NCI-H1048 (cell line): ENCODE measurements at places on chromosomes 2 and 18.
A peak's percentile ranks its signal among the peaks of the same experiment; 100 is the strongest.

DNA sequence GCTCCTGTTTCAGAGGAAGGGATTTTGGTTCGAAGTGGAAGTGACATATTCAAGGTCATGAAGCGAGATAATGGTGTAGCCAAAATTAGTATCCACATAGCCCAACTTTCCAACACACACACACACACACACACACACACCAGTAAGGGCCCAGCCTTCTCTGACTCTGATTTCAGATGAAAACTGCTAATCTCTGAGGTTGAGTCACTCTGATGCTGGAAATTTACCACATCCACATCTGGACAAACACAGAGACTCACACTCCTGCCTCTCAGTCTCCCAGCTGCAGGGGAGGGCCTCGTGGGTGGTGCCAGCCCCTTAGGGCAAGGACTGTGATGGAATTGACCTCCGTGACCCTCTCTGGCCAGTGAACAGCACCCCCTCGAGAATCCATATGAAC lies 29.0 kb upstream of the SLC35F6 start:
- DNase-seq = no peak

- DNase-seq = no peak
Observed at GRCh38 chr2:46269001-46269400, 28.2 kb upstream of the EPAS1 start.

DNA sequence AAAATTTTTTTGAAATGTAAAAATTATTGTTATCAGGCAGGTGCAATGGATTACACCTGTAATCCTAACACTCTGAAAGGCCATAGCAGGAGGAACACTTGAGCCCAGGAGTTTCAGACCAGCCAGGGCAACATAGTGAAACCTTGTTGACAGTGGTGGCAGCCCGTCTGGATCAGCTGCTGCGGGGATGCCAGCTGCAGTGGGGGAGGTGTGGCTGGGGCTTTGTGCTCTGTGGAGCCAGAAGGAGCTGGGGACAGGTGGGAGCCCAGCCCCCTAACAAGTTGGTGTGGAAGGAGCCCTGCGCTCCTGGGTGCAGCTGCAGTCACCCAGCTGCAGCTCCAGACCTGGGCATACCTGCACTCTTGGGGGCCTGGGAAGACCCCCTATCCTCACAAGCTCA lies 182.4 kb upstream of the MC4R start:
- no peak for DNase-seq

- DNase-seq = no peak
Observed at GRCh38 chr2:46521215-46521683, 41.9 kb downstream of the TMEM247 start.

DNA sequence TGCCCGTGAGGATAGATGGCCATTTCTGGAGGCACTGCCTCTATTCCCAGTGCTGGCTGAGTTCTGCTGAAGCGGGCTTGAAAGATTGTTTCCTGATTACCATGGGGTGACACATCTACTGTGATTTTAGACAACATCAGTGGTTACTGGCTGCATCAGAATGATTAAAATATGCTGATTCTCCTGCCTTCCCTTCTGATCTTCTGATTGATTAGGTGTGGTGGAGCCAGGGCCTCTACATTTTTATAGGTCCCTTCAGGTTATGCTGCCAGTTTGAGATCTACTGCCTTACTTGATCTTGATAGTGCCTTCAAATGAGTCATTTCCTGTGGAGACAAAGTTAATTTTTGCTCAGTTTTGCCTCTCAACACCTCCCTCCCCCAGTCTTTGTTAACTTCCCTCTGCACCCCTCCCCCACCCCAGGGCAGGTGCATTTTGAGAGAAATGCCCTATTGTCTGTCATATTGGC lies 31.6 kb upstream of the SNORC start:
- DNase-seq = no peak

GRCh38 chr2:162006337-162006736 lies 67.7 kb downstream of the DPP4 start:
- DNase-seq = no peak

GRCh38 chr18:21315741-21316197 lies 73.7 kb downstream of the GREB1L start:
- no peak for DNase-seq

- DNase-seq = no peak
Observed at GRCh38 chr2:110800611-110801402, 68.4 kb downstream of the ACOXL start.

DNA sequence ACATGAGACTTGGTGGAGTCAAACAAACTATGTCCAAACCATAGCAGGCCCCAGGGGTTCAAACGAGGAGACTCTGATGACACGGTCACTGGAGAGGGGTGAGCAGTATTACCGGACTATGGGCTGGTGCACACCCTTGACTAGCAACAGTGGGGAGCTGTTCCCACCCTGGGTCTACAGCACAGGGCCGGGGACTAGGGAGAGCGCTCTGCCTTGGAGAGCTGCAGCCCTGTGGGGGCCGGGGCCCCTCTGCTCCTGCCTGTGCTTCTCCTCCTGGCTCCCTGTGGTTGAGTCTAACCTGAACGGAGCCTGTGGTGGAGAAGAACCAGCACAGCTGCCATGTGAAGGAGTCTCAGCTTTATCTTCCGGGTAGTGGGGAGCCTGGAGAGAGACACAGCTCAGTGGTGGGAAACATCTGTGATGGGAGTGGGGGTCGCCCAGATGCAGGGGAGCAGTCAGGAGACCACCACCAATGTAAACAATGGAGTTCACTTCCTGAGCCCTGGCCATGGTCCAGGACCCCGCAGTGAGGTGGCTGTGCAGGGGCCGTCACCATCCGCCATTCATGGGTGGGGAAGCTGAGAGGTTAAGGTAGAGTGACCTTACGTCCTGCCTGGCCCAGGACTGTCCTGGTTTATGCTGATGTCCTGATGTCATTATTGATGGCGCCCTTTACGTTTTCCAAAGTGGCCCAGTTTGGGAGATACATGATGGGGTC lies 195.7 kb upstream of the TWIST2 start:
- DNase-seq = no peak

GRCh38 chr18:79903071-79903635 lies 48.3 kb downstream of the SLC66A2 start:
- no peak for DNase-seq

GRCh38 chr2:102061286-102061699 lies 69.5 kb downstream of the IL1R2 start:
- DNase-seq = no peak

GRCh38 chr2:29423061-29423666 lies 307.9 kb downstream of the CLIP4 start:
- no peak for DNase-seq

GRCh38 chr18:57437766-57438671 lies 2.8 kb downstream of the ONECUT2 start:
- peak; percentile 51 for DNase-seq

- DNase-seq = no peak
Observed at GRCh38 chr2:101330253-101330933, 21.9 kb upstream of the RNF149 start.

DNA sequence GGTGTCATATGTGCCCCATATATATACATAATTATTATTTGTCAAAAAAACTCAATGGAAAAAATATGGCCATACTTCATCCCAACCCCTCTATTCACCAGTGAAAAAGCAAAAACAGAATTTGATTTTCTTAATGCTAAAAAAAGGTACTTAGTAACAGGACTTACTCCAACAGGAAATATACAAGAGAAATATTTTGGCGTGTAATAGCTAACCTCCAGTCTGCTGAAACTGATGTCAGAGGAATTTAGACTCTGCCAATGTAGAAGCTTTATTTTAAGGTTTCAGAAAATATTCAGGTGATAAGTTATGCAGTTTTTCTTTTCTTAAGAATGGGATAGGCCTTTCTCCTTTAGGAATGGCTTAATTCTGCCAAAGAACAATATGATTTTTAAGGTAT lies 72.6 kb downstream of the TMEFF2 start:
- DNase-seq = no peak

DNA sequence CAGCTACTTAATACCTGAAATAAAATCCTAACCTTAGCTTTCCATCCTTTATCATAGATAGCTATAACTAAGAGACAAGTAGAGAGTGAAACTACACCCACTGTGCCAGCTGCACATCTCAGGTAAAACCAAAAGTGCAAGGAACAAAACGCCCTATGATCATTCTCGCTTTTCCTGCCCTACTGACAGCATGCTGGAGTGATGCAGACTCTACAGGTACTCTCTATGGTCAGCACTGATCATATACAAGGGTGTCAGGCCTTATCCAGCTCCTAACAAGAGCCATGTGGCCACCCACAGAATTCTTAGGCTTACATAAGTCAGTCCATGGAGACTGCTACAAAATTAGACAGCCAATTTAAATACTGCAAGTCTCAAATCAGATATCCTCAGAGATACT lies 45.6 kb downstream of the REV1 start:
- no peak for DNase-seq

DNA sequence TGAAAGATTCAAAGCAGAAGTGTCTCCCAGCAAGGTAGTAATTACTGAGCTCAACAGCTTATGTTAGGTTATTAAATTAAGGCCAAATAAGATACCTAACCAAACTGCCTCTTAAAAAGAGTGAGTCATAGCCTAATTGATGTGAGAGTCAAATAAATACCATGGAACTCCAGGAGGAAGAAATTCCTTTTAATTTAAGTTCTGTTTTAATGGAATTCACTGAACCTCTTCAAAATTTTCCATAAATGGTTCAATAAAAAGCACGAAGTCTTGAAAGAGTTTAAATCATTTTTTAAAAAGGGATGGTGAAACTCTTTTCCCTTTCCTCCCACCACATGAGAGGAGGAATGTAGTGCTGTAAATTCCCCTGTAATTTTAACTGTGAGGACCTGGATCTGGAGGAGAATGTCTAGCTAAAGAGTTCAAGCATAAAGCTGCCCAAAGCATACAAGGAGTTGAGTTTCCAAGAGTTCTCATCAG lies 180.8 kb upstream of the MMADHC start:
- no peak for DNase-seq

DNA sequence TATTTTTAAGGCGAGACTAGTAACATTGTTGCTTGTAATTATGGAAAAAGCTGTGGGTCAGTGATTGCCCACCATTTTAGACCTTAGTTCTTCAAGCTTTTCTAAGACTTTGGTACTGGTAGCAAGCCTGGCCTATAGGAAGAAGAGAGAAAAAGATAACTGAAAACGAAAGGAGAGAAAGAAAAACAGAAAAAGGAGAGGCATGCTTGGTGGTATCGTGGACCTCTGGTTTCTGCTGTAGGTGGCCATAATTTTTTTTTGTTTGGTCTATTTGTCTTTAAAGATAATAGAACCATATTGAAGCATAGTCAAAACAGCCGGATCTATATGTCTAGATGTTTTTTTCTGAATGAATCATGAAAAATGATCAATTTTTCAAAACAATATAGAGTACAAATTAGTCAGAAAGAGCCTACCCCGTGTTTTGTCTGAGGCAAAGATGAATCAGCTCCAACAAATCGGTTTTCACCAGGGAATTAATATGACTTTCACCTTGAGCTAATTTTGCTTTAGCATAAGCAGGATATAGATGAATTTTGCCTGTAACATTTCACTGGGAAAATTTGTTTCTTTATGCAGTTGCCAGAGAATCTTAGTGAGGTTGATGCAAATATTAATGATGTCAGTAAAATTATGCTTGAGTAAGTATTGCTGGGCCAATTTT lies 45.7 kb downstream of the CCDC85A start:
- DNase-seq = no peak

- no peak for DNase-seq
Observed at GRCh38 chr2:222964376-222965031, 87.5 kb upstream of the KCNE4 start.

DNA sequence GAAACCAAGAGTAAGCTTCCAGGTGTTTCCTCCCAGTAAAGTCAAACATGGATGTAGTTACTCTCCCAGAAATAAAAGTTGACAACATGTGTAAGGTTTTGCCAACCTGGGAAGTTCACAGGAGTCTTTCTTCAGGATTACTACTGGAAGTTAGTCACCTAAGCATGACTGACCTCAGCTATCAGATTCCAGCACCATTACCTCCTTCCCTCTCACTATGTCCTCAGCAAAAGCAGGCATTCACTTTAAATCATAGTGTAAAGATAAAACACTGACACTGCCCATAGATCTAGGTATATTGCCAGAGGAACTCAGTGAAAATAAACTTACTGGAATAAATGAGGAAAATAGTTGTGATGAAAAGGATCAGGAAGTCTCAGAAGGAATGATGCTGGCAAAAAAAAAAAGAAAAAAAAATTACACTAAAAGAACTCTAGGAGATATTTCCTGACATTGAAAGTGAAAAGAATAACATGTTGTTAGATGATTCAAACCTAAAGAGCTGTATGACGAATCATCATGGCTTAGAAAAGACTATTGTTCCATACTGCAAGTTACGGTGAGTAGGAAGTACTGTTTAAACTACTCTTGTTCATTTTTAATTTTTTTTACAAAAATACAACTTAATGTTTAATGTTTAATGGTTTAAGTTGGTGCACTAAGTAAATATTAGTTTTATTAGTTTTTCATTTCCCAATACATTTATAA lies 484.5 kb upstream of the ZNF804A start:
- DNase-seq = no peak

DNA sequence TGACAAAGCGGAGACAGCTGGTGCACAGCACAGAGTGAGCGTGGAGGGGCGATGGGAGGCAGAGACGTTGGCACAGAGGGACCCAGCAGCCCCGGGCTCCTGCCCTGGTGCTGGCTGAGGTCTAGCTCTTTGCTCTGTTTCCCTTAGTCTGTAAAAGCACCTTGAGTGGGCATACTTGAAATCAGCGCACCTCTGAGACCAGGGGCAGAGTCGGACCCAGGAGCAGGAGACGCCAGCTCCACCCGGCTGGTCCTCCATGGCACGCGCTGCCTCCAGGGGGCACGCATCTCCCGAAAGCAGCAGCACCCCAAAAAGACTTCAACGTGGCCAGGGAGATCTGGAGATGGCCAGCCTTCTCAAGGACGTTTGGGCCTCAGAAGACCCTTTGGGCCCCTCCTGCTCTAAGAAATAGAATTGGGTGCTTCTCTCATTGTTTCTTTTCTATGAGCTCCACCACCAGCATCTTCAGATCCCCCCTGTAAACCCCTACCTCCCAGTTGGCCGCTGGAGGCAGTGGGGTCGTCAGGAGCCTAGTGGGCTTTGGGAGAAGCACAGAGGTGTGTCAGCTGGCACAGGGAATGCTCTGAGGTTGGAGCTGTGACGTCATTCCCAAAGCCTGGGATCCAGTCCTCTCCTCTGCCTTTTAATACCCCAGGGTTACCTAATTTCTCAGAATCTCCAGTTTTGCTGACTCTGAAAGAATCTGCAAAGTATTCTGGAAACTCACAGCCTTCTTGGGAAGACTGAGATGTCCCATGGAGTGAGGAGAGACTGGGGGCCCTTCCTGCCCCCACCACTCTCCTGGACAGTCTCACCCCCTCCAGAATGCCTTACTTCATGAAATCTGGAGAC lies 58.9 kb downstream of the CIB4 start:
- no peak for DNase-seq

- no peak for DNase-seq
Observed at GRCh38 chr2:38850045-38850444, 25.7 kb downstream of the DHX57 start.

GRCh38 chr2:91442246-91442905 lies 2750.9 kb downstream of the RPIA start:
- DNase-seq = no peak

DNA sequence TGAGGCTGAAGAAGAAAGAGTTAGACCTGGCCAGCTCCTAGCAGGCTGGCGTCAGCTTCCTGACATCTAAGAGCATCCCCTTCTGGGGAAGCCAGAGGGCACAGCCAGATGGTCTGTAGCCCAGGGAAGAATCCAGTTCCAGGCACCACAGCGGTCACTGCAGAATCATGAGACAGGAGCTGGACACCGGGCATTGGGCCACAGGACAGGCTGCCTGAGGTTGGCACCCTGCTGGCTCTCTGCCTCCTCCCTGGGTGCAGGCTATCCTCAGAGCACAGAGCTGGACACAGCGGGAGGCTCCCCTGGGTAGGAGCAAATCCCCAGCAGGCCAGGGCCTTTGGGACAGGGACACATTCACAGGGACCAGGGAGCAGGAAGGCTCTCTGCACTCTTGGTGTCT lies 19.8 kb upstream of the ATOH8 start:
- no peak for DNase-seq

GRCh38 chr2:88606371-88607030 lies 20.8 kb downstream of the EIF2AK3 start:
- DNase-seq = no peak
